NCI-H187 (cell line): ENCODE measurements at places on chromosomes 4 and X.

GRCh38 chr4:10130178-10130888, 13.7 kb upstream of the WDR1 start:
- DNase-seq: no peak

DNA sequence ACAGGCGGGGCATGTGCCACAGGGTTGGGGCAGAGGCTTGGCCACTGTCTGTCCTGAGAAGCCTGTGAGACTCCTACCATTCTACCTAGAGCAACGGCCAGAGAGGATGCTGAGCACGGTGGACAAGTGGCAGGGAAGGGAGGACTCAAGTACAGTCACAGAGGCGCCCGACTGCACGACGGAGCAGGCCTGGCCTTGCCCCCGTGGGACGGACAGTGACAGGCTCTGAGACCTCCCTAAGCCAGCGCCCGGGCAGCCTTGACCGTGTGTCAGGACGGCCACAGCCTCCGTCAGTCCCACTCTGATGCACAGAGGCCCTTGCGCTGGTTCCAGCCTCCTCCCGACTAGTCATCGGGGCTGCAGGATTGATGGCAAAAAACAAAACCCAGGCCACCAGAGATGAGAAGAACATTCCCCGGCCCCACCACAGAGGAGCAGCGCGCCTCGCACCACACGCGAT, 36.7 kb upstream of the MXD4 start:
- no peak for DNase-seq

- no peak for DNase-seq
Observed at GRCh38 chrX:13721819-13722519, 12.5 kb downstream of the TRAPPC2 start.

DNA sequence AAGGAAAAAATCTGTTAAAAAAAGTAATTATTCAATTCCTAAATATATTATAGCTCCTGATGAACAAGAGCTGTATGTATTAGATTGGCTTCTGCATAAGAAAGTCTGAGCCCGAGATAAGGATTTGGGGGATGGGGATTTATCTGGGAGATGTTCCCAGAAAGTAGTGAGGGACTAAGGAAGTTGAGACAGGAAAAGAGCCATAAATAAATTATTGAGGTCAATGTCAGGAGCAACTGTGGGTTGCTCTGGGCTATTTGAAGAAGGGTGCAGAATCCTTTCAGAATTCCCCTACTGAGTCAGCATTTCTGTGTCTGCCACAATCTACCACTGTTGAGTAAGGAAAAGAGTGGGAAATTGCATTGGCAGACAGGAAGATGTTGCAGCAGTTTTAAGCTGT, 3.1 kb upstream of the TDO2 start:
- no peak for DNase-seq

DNA sequence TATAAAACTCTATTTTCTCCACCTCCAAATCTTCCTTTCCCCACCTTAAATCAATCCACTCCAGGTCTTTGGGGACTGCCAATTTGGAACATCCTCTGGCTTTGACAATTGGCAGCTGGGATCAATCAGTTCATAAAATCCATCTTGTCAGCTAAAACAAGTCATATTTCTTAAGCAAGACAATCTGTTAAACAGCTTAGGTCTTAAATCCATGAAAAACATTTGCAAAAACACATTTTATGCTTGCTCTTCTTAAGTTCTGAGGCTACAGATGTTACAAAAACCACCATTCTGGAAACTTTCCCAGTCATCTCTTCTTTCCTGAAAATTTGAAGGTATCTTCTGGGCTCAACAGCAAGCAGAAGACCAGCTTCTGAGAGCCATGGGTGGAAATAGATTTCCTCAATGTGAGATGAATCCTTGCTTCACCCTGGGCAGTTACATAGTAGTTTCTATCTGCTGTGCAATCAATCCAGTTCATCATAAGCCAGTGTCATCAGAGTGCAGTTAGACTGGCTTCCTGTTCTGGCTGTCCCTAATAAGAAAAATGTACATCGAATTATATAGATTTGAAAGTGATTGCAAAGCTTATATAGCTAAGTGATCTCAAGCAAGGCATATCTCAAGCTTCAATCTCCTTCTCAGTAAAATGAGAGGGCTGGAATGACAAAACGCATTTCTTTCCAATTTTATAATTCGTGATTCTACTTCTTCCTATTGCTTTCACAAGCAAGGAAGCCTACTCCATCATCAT, 402.7 kb upstream of the INTU start:
- DNase-seq: no peak

DNA sequence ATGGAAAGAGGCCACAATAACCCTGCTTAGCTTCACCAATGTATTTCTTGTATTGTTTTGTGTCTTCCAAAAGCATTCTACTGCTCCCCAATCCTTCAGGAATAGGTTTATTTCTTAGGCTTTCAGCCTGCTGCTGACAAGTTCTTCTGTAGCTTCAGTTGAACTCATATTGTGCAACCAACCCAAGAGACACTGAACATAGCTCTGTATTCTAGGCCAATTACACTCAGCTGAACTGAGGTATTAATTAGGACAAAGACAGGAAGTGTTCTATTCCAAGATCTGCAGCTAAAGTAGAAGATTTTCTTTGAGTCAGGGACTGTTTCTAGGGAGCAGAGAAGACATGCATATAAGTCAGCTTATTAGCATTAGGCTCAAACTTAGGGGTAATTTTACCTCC, 151.8 kb downstream of the LHFPL1 start:
- DNase-seq: no peak

DNA sequence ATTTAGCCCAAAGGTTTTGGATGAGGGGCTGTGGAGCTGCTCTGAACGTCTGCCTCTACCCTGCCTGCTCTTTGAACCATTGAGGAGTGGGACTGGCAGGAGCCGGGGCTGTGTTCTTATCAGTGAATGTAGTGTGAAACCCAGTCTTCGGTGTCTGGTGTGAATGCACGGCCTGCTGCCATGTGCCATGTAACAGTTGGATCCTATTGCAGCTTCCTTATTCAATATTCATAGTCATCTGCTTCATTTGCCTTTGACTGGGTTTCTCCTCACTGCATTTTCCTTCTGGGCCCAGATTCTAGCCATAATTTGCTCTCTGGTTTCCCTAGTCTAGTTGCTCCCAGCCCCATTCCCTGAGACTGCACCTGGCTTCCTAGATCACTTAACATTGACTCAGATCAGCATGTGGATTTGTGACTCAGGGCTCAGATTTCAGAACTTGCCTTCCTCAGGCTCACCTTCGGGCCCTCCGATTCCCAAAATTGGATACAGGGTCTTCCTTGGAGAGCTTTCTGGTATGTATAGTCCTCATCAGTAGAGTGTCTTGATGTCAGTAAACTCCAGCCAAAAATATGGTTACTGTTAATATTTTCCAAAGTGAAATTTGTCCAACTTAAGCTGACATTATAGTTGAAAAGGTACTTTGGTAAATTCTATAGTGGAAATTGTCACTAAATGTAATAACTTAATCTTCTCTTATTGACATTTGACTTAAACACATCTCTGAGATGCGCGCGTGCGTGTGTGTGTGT, 94.0 kb upstream of the DDIT4L start:
- no peak for DNase-seq

GRCh38 chrX:24444645-24445044, 20.4 kb upstream of the PDK3 start:
- DNase-seq: no peak

- DNase-seq: no peak
Observed at GRCh38 chrX:114889481-114889880, 127.9 kb downstream of the IL13RA2 start.

DNA sequence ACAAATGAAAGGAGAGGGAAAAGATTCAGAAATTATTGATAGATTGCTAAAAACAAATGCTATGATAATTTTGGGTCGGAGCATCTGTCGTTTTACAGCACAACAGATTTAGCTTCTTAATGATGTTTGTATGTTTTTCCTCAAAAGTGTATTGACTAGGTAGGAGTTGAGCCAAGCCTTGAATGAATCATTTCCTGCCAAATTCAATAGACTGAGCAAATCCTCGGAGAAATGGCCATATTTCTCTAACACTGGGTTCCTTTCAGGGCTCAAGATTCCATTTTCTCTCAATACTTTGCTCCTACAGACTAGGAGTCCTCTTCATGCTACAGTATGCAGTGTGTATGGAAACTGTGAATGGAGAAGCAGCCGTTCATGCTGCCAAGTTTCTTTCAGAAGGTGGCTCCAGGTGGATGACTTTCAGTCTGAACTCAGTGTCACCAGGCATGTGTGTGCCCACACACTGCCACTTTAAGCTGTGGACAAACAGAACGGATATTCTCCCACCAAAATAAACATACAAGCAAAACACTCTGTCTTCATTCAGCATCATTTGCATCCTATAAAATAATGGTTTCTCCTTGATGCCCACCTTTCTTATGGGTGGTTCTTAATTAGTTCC, 146.0 kb downstream of the TBL1X start:
- DNase-seq: no peak

DNA sequence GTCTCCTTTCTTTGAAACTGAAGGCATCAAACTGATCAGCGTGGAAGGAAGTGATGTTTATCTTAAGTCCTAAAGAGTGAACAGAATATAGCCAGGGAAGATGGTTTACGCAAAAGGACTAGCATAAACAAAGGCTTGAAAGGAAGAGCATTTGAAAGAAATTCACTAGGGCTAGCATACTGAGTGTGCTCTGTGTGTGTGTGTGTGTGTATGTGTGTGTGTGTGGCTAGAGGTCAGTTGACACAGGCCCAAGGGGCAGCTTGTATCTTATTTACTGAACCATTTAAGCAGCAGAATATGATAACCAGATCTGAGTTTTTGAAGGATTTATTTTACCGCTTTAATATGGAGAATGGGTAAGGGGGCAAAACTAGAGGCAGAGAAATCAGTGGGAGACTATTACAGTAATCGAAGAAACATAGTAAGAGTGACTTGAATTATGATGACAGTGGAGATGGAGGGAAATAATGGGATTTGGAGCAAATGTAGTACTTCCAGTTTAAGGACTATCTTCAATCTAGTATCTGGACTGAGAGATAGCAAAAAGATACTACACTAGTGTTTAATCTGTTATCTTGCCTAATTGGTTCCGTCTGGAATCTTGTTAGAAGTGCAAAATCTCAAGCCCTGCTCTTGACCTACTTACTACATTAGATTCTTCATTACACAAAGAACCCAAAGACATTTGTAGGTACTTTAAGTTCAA, 36.9 kb downstream of the CEP44 start:
- no peak for DNase-seq

DNA sequence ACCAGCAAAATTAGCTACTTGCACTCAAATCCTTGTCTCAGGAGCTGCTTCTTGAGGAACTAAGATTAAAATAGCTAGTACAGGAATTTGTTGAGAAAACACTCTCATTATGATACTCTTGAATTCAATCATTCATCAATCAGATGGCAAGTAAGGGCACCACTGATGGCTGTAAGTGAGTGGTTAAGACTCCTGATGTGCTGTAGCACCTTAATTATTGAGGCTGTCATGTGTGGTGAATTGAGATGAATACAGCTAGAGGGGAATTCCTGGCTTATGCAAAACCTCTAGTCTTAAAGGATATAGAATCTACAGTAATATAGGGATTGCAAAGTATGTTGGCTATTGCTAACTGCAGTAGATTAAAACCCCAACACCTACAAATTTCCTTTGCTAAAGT, 509.1 kb downstream of the IQCM start:
- no peak for DNase-seq

DNA sequence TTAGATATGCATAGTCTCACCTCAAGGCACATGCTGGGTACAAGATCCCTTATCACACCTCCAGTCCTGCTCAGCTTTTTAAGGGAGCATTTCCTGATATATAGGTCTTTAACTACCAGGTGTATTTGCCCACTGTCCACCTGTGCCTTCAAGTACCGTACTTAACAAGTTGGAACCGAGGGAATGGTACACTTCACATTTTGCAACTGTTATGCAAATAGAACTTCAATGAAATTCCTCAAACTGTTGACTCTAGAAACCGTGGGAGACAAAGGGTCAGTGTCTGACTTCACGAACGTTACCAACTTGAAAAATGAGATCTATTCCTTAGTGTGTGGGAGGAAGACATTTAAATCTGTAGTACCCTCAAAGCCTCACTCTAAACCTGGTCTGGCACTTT, 5.2 kb downstream of the TRIM2 start:
- DNase-seq: peak; percentile 45

GRCh38 chrX:67604979-67605703, 61.3 kb downstream of the AR start:
- no peak for DNase-seq

- no peak for DNase-seq
Observed at GRCh38 chr4:140697709-140698560, 58.2 kb downstream of the TBC1D9 start.

- DNase-seq: no peak
Observed at GRCh38 chr4:94540476-94540875, 88.7 kb downstream of the PDLIM5 start.

GRCh38 chr4:106365613-106366012, 3.0 kb downstream of the GIMD1 start:
- no peak for DNase-seq

- no peak for DNase-seq
Observed at GRCh38 chr4:174352061-174352819, 68.5 kb downstream of the CEP44 start.

- no peak for DNase-seq
Observed at GRCh38 chrX:39152106-39152649, 350.9 kb downstream of the MID1IP1 start.

DNA sequence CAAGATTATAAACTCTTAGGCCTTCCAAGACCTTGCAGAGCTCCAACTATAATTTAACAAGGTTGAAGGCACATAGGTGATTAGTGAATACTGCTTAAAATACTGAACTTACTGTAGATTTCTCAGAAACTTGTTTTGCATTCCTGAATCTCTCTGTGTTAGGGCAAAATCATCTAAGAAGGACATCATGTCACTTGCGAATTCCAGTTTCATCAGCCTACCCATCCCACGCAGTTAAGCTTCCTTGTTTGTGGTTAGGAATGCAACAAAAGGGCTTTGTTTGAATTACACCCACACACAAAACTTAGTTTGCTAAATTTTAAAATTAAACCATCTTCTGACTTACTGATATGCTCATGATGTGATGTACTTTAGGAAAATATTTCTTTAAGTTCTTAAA, 174.0 kb downstream of the SOWAHB start:
- DNase-seq: no peak

DNA sequence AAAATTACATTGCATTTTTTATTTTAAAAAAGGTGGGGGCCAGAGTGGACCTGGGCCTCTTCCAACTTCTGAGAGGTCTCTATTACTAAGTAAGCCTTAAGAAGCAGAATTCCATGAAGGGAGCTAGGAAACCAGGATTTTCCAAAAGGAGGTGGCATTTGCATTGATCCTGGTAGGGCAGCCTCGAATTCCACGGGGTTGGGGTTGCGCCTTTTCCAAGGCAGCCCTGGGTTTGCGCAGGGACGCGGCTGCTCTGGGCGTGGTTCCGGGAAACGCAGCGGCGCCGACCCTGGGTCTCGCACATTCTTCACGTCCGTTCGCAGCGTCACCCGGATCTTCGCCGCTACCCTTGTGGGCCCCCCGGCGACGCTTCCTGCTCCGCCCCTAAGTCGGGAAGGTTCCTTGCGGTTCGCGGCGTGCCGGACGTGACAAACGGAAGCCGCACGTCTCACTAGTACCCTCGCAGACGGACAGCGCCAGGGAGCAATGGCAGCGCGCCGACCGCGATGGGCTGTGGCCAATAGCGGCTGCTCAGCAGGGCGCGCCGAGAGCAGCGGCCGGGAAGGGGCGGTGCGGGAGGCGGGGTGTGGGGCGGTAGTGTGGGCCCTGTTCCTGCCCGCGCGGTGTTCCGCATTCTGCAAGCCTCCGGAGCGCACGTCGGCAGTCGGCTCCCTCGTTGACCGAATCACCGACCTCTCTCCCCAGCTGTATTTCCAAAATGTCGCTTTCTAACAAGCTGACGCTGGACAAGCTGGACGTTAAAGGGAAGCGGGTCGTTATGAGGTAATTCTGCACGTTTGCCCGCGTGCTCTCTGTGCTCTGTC, at the start of gene PGK1:
Gene PGK1 (plus strand): TSS at position 626 of the 824 bp plus-strand sequence. CDS start 93 bp downstream, at position 719.
- DNase-seq: peak; percentile 87

GRCh38 chrX:149630681-149631233, 835 bp downstream of the TMEM185A start:
- no peak for DNase-seq
